ENCODE measurements at places on chromosomes 4 and X. TPM values are rescaled to one million over a fixed set of nuclear protein-coding genes. Genes with fewer than 3 reads are reported as not detected.

DNA sequence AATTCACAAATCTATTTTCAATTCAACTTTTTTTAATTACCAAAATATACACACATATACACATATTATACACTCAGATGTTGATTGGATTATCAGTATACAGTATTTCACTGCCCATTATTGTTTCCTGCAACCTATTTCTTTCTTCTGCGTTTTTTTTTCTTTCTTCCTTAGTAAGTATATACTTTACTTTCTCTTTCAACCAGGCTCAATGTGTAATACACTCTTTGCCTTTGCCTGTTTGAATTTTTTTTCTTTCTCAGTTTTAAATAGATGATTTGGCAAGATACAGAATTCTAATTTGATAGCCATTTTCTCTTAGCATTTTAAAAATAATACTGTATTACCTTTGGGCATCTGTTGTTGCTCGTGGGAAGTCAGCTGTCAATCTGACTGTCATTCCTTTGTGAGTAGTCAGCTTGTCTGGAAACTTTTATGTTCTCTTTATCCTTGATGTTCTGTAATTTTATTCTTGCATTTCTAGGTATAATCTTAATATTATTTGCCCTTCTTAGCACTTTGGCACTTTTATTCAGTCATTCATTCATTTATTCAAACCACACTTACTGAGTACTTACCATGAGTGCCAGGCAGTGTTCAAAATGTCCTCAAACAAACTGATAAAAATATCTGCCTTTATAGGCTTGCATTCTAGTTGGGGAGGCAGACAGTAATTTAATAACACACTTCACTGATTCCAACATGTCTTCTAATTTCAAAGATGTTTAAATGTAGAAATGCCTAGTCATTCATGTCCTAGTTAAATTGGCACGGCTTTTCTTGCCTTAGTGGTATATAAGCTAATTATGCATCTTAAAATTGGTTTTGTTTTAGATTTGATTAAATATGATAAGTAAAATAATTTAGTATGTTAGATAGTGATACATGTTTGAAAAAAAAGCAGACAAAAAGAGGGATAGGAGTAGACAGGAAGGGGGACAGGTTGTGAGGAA is 3.7 kb downstream of the USP38 start:
- no peak for DNase-seq

DNA sequence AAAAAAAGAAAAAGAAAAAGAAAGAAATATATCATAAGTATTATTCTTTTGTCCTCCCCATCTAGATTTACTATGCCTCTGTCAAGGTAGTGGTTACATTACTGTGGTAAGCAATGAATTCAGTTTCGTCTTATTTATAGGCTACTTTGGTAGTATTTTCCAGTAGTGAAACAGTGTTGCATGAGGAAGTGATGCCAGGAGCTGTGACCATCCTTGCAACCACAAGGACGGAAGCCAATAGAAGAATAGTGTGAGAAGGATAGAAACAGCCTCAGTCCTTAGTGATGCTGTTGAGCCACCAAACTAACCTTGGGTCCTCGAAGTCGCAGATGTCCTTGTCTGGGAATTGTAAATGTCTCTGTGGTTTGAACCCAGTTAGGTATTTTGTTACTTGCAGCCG is 328.5 kb downstream of the PPP3CA start:
- DNase-seq = no peak

DNA sequence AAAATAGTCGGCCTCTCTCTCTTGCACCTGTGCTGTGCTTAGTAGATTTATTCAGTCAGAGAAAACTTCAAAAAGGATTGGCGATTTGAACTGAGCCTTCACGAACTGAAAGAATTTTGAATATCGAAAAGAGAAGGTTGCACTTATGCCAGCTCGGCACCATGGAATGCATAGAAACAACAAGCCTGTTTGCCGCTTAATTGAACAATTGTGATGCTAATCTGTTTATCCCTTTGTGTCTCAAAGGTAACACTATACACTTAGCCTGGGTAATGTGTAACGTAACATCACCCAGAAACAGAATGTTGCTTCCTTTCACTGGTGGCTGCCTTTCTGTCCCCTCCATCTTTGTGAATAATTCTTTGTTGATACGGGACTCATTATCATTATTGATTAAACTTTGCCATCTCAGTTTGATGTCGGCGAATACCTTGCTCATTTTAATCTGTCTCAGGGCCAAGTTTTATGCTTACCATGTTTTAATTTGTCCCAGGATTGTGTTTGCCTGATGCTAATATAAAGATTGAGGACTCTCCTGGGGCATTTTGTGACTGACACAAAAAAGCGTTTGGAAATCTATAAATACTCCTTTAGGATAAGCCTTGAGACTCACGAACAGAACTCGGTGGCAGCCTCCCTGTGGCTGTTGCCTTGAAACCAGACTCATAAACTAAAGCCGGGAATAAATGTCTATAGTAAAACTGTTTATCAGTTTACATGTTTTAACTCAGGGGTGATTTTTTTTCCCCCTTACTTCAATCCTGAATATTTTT is 400.5 kb downstream of the RAPGEF2 start:
- no peak for DNase-seq

DNA sequence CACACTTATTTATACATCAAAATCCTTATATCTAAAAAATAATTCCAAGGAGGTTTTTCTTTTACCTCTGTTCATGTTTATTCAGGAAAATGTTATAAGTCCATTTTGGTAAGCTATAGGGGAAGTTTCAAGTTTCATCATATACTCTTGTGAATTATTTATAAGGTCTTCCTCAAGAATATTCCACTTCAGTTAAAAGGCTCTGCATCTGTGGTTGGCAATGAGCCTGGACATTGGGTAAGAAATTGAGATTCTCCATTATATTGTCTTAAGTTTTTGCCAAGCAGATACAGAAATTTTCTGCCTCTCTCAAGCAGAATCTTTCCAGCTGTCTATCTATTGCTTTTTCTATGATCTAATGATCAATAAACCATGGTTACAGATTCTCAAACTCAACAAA is 641.9 kb downstream of the NLGN4X start:
- no peak for DNase-seq

DNA sequence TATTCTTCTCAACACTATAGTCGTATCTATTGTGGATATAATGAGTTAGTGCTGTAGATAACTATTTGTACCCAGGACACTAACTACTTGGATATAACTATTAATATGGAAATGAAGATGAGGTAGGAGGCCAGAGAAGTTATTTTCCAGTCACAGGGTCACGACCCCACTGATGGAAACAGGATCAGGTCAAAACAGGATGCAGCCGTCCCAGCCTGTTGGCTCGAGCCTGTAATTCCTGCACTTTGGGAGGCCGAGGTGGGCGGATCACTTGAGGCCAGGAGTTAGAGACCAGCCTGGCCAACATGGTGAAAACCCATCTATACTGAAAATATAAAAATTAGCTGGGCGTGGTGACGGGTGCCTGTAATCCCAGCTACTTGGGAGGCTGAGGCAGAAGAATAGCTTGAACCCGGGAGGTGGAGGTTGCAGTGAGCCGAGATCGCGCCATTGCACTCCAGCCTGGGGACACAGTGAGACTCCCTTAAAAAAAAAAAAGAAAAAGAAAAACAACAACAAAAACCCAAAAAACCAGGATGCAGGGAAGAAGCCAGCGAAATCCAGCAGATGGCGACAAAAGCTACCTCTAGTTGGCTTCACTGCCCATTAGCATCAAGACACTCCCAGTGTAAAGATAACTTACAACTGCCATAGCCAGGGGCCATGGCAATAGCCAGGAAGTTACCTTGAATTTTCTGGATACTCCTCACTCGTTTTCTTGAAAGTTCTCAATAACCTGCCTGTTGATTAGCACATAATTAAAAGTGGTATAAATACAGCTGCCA is 37.9 kb upstream of the NKAP start:
- DNase-seq = peak; percentile 72

- no peak for DNase-seq
These were observed 53.2 kb downstream of the FAM9B start for GRCh38 chrX:8980756-8981155.

Gene UGT2B10
- not detected for total RNA-seq

Gene GPR50
- not detected for total RNA-seq

Gene MAGEA9B
- not detected for total RNA-seq

Gene TMSB15C
- total RNA-seq = 0.24 TPM

Gene PAK3
- total RNA-seq = 0.03 TPM

Gene KLHL13
- 3.1 TPM for total RNA-seq

Gene TBC1D9
- 9.7 TPM for total RNA-seq

Gene SORBS2
- 49.8 TPM for total RNA-seq

Gene CXCL5
- not detected for total RNA-seq

Gene SYN1
- total RNA-seq = not detected

Gene GPM6B
- 231 TPM for total RNA-seq

Gene NALF2
- 5.0 TPM for total RNA-seq

Gene SGCB
- 6.8 TPM for total RNA-seq
